ENCODE measurements at places on chromosomes 6 and 20.

DNA sequence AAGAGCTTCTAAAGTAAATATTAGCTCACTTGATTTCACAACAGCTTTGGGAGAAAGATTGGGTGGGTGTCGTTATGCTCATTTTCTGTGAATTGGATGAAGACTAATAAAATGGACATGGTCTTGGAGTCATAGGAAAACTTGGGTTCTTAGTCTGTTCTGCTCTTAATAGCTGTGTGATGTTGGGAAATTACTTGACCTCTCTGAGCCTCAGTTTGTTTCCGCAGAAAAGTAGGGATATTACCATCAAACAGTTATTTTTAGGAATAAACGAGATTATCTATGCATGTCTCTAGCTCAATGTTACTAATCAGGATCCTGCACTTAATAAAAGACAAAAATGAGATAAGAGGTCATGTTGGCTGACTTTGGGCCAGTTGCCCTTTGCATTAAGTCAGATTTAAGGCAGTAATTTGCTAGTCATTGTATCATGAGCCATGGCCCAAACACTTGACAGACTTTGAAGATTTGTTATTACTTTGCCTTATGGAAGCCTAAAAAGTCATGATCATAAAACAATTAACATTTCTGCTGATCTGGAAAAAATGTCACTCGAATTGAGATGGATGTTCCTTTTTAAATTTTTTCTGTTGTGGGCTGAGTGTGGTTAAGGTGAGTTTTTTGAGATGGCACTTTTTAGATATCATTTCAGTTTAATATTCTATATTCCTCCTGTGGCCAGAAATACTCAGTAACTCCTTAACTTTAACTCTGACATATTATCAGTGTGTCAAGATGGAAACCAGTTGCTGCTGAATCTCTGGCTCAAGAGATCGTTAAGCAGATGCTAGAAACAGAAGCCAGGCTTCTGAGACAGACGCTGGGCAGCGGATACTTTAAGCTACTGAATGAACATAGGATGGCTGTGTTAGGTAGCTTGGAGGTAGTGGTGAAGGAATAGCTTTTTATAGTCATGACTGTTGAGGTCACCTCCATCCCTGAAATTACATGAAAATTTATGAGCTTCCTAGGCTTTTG, 291.6 kb downstream of the PHF3 start:
- DNase-seq = no peak

GRCh38 chr6:11992086-11992485, 20.0 kb upstream of the HIVEP1 start:
- no peak for DNase-seq

- no peak for DNase-seq
Observed at GRCh38 chr6:16056263-16056870, 72.5 kb upstream of the MYLIP start.

- no peak for DNase-seq
Observed at GRCh38 chr6:161696801-161697200, 422.9 kb upstream of the AGPAT4 start.

DNA sequence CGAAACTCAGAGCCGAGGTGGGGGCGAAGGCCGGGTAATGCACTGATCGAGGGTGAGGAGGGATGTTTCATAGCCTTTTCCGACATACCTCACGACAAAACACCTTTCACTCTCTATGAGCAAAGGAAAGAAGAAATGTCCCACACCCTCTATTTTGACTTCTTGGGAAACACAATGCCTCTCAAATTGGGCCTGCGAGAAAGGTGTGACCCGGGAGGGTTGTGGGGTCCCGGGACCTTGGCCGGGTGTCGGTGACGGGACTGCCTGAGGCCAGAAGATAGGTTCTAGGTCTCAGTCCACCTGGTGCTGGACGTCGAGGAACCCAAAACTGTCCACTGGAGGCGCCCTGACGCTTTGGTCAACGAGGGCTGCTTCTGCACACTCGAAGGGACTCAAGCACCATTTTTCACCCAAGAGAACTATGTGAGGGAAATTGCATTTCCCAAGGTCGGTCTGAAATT, 41.1 kb upstream of the OSTM1 start:
- no peak for DNase-seq

- DNase-seq = no peak
Observed at GRCh38 chr6:31737315-31737990, 1.1 kb upstream of the CLIC1 start.

- DNase-seq = no peak
Observed at GRCh38 chr6:36807143-36807542, 32.1 kb downstream of the CPNE5 start.
